Left ventricle myocardium inferior (tissue), 1 donor: ENCODE measurements at places on chromosomes 6 and 20. TPM values are rescaled to one million over a fixed set of nuclear protein-coding genes. Genes with fewer than 3 reads are reported as not detected.
A peak's percentile ranks its signal among the peaks of the same experiment; 100 is the strongest.

DNA sequence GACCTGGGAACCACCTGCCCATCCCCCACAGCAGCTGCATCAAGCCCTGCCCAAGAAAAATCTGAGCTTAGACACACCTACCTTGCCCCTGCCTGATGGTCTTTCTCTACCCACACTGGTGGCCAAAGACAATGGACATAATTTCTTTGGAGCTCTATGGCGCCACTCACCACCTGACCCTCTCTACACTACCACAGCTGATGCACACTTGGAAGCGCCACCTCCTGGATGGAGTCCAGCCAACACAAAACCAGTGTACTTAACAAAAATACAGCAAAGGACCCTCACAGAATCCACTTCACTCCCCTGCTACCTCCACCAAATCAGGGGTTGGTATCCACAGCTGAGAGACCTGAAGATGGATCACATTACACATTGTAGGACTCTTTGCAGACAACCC, 39.7 kb upstream of the CLVS2 start:
- H3K36me3 ChIP-seq: no peaks in the 10 kb centered on the region
- DNase-seq: no peak
- no peak overlapping the region for H3K27ac ChIP-seq

DNA sequence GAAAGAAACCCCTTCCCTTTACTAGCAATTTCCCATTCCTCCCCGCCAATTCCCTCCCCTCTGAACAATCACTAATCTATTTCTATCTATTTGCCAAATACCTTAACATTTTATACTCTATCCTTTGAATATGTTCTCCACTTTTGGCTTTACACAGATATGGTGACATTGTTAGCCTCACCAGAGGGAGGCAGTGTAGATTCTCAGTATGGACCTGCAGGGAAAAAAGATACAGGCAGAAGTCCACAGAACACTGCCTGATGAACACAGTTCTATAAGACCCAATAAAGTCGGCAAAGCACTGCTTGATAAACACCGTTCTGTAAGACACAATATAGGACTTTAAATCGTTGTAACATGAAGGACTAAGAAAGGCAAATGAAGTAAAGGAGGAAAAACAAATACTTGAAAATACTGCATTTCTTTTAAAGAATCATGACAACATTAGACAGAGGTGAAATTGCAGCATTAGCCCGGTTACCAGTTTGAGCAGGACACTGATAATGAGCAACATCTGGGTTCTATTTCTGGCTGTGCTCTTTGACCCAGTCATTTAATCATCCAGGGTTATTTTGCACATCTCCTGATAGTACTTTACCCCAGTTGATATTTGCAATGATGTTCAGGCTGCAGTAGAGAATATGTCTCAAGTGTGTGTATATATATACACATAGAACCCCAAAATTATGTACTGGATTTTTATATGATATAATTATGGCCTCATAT, 296.8 kb downstream of the UTRN start:
- H3K27me3 ChIP-seq: no peaks in the 10 kb centered on the region
- no peak for DNase-seq
- peaks cover 16% of the 10 kb centered on the region for H3K36me3 ChIP-seq
- no peak overlapping the region for H3K4me3 ChIP-seq

GRCh38 chr6:68732423-68732822, 97.3 kb downstream of the ADGRB3 start:
- no peak overlapping the region for H3K4me3 ChIP-seq
- no peak for DNase-seq
- H3K36me3 ChIP-seq: no peaks in the 10 kb centered on the region
- H3K27me3 ChIP-seq: no peaks in the 10 kb centered on the region
- H3K27ac ChIP-seq: no peak overlapping the region

DNA sequence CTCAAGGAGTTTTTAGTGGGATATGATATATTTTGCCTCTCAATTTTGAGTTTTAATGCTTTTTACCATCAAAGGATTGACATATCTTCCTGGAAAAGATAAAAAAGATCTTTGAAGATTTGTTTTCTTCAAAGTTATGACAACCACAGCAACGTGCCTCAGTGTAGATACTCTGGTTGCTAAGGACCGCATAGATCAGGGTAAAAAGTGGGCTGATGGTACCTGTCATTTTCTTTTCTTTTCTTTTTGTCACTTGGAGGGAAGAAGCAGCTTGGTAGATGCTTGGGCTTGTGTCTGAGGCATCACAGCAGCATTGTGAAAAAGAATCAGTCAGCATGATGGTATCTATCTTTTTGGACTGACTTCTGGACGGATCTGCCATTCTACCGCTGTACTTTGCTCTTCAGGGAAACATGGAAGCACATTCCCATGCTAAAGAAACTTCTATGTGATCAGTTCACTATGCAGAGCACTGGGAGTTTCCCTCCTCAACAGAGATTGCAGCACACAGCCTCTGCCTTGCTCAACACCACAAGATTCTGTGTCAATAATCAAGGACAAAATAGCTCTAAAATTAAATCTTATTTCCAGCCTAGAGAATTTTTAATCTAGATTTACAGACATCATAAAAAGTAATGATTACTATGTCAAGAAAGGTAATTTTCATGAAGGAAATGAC, 54.8 kb upstream of the SGK1 start:
- H3K4me1 ChIP-seq: peaks cover 17% of the 10 kb centered on the region
- H3K27me3 ChIP-seq: no peaks in the 10 kb centered on the region
- no peak overlapping the region for H3K4me3 ChIP-seq
- peak; percentile 32 for DNase-seq
- no peaks in the 10 kb centered on the region for H3K36me3 ChIP-seq

GRCh38 chr20:36873498-36874189, 2.3 kb upstream of the TLDC2 start:
- H3K4me1 ChIP-seq: peaks cover 9% of the 10 kb centered on the region
- no peak overlapping the region for H3K4me3 ChIP-seq
- no peaks in the 10 kb centered on the region for H3K27me3 ChIP-seq
- no peak for DNase-seq

- H3K4me3 ChIP-seq: no peak overlapping the region
- no peaks in the 10 kb centered on the region for H3K4me1 ChIP-seq
- no peak overlapping the region for H3K27ac ChIP-seq
- no peak for DNase-seq
Observed at GRCh38 chr6:6612308-6612707, 23.8 kb downstream of the LY86 start.

- no peak for DNase-seq
- peaks cover 99% of the 10 kb centered on the region for H3K27me3 ChIP-seq
- no peaks in the 10 kb centered on the region for H3K36me3 ChIP-seq
- H3K4me3 ChIP-seq: no peak overlapping the region
- H3K4me1 ChIP-seq: peaks cover under 1% of the 10 kb centered on the region
Observed at GRCh38 chr20:2794202-2794748, 6.2 kb downstream of the CPXM1 start.

The MRPS10 gene
- total RNA-seq: 64.3 TPM

The NKAIN4 gene
- total RNA-seq: not detected

The HAO1 gene
- not detected for total RNA-seq

The DNAH8 gene
- total RNA-seq: 0.03 TPM

The CRISP2 gene
- not detected for total RNA-seq

The TPBG gene
- total RNA-seq: 2.6 TPM

The CSNK2B gene
- 105 TPM for total RNA-seq
